ENCODE measurements at places on chromosomes 6 and 20.
A peak's percentile ranks its signal among the peaks of the same experiment; 100 is the strongest.

- DNase-seq: no peak
Observed at GRCh38 chr20:47027042-47027441, 132.4 kb downstream of the EYA2 start.

- DNase-seq: no peak
Observed at GRCh38 chr6:119096721-119097565, 18.5 kb upstream of the FAM184A start.

GRCh38 chr6:32483968-32484613 lies 44.4 kb downstream of the HLA-DRA start:
- no peak for DNase-seq

DNA sequence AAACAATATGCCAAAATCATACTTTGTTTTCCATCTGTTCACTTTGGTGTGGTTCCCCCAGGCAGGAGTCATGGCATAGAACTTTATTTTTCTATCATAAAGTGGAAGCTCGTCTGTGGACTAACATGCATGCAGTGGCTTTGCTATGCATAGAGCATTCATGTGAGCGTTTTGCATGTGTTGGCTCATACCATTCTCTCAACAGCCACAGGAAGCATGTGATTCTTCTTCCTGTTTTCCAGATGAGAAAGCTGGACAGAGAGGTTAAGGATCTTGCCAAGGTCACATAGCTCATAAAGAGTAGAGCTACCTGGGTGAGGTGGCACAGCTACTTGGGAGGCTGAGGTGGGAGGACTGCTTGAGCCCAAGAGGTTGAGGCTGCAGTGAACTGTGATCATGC lies 123.4 kb upstream of the HDGFL1 start:
- DNase-seq: no peak

GRCh38 chr6:32744776-32745175 lies 3.6 kb downstream of the HLA-DQA2 start:
- DNase-seq: no peak

GRCh38 chr6:74798302-74798701 lies 407.6 kb downstream of the COL12A1 start:
- no peak for DNase-seq

DNA sequence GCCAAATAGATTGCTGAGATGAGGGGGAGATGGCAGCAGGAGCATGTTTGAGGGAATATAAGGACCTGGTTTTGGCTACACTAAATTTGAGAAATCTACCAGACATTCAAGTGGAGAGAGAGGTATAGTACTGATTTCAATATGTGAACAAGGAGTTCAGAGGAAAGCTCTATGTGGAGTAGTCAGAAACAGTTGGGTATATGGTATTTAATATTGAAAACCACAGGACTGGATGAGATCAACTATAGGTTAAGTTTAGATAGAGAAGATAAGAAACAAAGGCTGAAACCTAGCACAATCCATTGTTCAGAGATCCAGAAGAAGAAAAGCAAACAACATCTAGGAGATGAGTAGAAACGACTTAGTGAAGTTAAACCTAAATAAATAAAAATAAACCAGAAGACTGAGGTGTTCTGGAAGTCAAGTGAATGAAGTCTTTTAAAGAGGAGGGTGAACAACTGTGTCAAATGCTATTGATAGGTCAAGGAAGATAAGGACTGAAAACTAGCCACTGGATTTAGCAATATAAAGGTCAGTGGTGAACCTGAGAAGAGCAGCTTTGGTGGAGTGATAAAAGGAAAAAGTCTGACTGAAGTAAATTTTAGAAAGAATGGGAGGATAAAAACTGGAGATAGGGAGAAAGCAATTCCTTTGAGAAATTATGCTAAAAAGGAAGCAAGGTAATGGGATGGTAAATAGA lies 121.2 kb upstream of the RUNX2 start:
- no peak for DNase-seq

DNA sequence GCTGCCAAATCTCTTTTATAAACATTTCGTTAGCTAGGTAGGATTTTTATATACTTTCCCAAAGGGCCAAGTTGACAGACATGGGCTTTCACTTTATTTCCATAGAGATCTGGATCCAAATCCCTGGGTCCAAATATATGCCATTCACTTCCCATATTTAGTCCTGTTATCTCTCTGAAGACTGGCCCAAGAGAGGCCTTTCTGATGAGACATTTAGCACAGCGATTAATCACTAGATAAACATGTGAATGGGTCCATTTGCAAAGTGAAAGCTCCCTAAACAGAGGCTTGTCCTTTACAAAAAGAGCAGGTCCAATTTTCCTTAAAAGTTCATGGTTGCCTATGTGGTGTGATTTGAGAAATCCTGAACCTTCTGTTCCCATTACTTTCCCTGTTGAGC lies 132.6 kb downstream of the TRMT11 start:
- DNase-seq: no peak

- peak; percentile 51 for DNase-seq
Observed at GRCh38 chr6:55450005-55450404, 122.7 kb downstream of the GFRAL start.

DNA sequence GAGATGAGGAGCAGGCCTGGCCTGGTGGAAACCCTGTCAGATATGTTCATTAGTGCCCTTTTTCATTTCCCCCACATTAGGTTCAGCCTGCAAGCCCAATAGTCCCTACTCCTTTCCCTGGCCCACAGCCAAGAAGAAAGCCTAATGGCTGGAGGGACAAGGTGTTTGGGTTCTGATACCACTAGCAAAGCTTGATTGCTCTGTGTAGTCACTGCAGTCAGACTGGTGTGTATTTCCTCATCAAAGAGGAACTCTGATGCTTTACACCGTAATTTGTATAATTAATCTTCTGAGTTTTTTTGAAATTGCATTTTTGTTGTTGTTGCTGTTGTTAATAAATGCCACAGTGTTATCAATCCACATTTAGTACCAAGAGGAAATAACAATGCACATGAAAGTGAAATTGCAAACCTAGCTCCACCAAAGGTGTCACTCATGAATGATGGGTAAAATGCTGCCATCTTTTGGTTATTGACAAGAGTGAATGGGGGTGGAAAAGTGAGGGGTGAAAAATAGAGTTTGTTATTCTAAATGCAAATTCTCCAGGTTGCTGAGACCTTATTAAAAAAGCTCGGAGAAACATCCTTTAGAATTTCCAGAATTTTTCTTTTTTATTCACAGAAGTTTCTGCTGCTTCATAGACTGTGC lies 320.2 kb upstream of the POU3F2 start:
- DNase-seq: peak; percentile 1

GRCh38 chr6:37946057-37946456 lies 126.5 kb downstream of the ZFAND3 start:
- no peak for DNase-seq

DNA sequence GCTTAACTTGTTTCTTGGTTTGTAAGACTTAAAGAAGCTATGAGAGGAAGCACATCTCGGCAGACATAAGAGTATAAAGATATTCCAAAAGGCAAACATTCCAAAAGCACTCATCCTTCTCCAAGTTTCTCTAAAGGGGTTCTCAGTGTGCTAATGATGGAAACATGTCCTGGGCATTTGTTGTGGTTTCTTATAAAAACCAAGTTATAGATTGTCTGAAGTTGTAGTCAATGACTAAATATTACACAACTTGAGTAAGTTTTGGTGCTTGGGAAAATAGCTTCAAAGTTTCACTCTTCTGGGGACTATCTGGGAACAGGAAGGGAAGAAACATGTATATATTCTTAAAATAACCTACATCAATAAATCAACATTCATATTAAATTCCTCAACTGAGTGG lies 128.3 kb upstream of the TBX18 start:
- DNase-seq: no peak

DNA sequence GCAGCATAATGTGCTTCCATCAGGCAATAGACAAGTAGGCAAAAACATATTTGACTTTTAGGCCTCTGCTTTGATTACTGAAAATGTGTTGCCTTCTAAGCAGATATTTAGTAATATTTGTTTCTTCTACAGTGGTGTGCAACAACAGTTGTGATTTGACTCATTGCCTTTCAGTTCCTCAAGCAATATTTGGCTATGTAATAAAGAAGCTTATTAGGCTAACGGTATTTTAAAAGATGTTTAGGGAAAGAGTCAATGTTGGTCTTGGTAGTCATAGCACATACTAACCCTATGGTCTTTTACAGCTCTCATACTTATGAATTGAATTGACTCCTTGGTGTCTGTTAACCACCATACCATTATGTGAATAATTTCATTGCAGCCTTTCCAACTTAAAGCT lies 124.1 kb downstream of the GRIK2 start:
- DNase-seq: no peak

All from NCI-H446 (cell line).